Epithelial cell of esophagus (primary cell): ENCODE measurements at places on chromosomes 11 and 22.
A peak's percentile ranks its signal among the peaks of the same experiment; 100 is the strongest.

GRCh38 chr11:130514316-130514715 lies 65.9 kb downstream of the ADAMTS15 start:
- no peak for DNase-seq

DNA sequence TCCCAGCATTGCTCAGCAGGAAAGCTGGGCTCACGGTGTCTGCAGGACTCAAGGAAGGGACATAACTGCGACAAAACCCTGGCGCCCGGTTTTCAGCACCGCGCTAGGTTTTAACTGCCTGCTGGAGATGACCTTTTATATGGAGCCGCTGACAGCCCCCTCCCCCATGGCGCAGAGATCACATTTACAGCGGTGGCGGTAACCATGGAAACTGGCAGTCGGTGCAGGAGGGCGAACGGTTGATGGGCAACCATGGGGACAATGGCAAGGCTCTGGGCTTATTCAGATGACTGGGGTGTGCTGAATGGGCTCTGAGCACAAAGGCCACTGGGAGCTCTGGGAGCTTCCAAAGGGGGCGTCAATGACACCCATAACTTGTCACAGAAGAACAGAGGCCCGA lies 37.2 kb downstream of the CELSR1 start:
- DNase-seq = no peak

DNA sequence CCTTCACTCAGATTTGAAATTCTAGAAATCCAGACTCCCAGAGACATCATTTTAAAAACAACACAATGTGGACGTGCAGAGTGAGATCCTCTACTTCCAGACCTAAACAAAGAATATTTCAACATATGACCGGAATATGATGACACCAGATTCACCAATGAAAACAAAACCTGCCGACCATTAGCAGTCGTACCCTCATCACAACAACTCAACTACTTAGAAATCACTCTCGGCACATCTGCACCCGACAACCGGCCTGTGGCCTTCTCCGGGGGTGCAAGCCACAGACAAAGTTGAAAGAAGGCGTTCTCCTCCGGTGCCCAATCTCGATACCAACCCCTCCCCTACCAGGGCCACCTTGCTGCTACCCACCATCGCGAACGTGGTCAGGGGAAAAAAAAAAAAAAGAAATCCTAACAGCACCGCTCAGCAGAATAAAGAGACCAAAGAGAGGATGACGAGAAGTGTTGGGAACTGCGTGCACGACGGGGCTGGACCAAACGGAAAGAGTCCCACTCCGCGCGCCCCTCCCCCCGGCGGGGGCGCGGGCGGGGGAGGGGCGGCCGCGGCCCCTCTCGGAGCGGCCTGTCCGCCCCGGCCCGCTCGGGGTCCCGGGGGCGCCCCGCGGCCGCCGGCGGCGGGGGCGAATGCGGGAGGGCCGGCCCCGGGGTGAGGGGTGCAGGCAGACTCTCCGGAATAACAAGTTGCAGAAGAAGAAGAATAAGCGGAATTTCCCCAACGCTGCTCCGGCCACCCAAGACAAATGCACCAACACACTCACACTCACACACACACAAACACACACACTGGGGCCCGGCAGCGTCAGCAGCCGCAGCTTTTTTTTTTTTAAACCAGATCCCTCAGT lies 1.7 kb downstream of the PHF21A start:
- peak; percentile 68 for DNase-seq

DNA sequence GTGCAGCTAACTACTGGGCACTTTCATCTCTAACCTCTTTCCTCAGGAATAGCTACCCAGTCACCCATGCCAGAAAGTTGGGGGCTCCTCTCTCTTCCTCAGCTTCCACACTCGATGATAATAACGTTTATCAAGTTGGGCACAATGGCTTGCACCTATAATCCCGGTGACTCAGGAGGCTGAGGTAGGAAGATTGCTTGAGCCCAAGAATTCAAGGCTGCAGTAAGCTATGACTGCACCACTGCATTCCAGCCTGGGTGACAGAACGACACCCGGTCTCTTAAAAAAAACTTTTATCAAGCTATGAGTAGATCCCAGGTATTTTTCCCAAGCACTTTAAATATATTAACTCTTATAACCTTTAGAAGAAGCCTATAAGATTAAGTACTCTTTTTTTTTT lies 2.0 kb downstream of the SF3A1 start:
- DNase-seq = peak; percentile 24

DNA sequence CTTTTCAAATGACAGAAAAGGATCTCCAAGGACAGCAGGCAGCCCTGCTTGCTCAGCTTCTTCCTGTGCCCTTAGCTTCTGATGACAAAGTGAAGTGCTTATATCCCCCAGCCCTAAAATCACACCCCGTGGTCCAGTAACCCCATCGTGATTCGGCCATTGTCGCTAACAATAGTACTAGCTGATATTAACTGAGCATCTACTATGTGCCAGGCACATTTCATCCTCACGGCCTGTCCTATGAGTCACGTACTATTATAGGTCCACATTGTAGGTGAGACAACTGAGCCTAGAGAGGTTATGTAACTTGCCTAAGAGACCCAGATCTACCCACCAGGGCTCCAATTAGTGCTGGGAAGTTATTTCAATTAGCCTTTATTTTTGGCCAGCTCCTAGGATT lies 6.1 kb downstream of the SCN4B start:
- no peak for DNase-seq

GRCh38 chr11:12715131-12715530 lies 40.9 kb downstream of the TEAD1 start:
- no peak for DNase-seq

DNA sequence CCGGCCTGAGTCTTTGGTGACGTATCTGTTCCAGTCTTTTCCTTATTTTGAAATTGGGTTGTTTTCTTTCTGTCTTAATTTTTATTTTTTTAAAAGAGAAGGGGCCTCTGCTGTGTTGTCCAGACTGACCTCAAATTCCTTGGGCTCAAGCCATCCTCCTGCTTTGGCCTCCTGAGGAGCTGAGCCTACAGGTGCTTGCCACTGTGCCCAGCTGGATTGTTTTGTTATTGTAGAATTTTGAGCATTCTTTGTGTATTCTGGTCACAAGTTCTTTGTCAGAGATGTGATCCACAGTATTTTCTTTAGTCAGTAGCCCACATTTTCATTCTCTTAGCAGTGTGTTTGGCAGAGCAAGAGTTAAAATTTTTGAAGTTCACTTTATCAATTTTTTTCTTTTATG lies 100.1 kb downstream of the ATXN10 start:
- DNase-seq = no peak

GRCh38 chr11:71463331-71464211 lies 10.6 kb downstream of the NADSYN1 start:
- DNase-seq = no peak
